ENCODE measurements at places on chromosomes 12 and 14.
A peak's percentile ranks its signal among the peaks of the same experiment; 100 is the strongest.

DNA sequence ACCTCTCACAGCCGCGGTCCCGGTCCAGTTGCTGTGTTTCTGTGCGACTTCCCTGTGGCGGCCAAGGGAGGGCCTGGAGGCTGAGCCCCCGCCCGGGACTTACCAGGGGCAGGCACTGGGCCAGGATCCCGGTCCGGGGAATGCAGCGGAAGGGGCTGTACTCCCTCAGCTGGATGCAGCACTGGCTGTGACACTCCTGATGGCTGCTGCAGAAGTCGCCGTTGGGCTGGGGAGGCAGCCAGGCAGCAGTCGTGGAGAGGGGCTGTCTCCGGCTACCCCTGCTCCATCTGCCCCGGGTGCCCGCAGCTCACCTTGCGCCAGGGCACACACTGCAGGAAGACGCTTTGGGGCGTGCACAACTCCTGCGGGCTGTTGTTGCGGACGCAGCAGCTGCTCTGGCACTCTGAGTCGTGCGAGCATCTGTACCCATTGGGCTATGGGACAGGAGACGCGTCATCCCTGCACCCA, 6.2 kb downstream of the LRCOL1 start:
- no peak for DNase-seq

DNA sequence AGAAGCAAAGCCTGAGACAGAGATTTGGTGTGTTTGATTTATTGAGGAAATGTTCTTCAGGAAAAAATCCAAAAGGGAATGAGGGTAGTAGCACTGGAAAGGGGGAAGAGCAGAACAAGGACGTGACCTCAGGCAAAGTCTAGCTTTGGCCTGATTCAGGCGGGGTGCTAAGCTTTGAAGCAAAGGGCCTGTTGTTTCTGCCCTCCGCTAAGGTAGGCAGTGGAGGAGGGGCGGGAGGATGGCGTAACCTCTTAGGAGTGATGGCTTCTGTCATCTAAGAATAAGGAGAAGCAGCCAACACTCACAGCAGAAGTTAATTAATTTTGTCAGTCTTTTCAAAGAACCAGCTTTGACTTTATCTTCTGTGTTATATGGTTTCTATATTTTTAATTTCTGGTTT, 20.4 kb downstream of the ABHD12B start:
- no peak for DNase-seq

DNA sequence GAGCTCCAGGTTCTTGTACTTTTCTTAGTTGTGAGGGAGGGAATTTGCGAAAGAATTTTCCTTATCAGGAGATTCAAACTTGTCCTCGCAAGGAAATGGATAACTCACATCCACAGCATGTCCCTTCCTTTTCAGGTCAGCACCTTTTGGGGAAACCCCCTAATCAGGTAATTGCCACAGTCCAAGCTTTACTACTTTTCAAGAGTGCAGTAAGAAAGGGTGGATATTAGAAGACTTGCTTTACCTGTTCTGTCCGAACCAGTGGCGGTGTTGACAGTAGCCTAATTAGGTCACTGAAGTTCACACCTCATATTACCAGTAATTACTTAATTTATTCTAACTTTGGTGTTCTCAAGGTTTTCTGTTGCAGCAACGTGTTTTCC, 6.7 kb upstream of the C12orf50 start:
- no peak for DNase-seq

- DNase-seq, result no peak
These were observed 38.7 kb downstream of the STK38L start for GRCh38 chr12:27282754-27283153.

DNA sequence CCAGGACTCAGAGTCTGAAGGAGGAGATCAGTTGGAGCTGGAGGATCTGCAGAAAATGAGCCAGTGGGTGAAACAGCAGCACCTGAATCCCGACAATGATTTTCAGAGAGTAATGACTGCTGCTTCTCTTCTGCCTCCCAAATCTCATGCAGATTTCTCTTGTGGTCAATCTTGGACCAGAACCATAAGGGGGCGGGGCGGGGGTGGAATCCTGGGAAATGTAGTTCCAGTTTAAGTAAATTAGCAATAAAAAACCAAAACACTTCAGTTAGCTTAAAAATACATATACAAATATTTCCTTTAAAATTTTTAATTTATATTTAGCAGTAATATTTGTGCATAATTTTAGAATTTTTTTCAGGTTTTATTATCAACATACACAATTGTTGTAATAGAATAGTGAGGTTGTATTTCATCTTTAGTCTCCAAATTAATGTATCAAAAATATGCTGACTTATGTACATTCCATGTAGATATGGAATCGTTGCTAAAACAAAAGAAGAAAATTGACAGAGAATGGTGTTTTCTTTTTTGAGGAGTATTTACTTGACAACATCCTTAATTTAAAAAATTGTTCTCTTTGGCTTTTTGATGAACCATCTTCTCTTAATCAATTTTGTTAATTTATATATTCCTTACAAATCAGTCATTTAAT, 223.5 kb upstream of the SYT10 start:
- no peak for DNase-seq

- DNase-seq, result no peak
These were observed 72.1 kb downstream of the GTF2A1 start for GRCh38 chr14:81148635-81149034.

DNA sequence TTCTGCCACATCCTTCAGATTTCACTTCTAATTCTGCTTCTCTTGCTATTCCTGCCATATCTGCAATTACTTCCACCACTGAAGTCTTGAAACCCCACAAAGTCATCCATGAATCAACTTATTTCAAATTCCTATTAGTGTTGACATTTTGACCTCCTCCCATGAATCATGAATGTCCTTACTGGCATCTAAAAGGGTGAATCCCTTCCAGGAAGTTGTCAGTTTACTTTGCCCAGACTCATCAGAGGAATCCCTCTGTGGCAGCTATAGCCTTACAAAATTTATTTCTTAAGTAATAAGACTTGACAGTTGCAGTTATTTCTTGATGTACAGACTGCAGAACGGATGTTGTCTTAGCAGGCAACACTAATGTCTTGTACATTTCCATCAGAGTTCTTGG, 162.9 kb downstream of the PCNX1 start:
- no peak for DNase-seq

DNA sequence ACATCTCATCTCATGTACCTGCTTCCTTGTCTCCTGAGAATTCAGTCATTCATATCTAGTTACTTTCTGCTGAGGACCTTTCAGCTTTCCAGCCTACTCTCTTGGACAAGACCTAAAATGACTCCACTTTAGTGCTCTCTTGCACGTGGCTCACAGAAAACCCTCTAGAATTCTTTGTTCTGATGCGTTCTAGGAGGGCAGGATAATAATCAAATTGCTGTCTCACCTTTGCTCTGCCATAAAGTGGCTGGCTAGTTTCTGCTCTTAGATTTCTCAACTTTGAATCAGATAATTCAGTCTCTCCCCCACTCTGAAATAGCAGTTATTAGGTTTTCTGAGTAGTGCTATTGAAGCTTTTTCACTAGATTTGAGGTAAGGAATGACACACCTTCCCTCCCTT, 429.5 kb upstream of the FBXO33 start:
- no peak for DNase-seq

GRCh38 chr12:116708826-116709756, 28.8 kb downstream of the SPRING1 start:
- DNase-seq, result peak; percentile 20

DNA sequence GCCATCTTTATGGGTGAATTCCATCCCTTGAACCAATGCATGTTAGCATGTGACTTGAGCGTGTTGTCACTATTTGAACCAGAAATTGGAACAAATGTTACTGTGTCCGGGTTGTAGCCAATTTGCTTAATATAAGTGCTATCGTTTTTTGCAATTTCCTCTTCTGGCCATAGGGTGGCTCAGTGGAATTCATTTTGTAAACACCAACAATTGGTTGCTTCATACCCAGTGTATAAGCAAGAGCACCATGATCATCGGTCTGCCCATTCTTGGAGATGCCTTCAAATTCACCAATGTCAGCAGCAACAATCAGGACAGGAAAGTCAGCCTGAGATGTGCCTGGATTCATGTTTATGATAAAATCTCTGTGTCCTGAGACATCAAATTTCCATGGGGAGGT, 5.0 kb upstream of the NEDD1 start:
- DNase-seq, result no peak

DNA sequence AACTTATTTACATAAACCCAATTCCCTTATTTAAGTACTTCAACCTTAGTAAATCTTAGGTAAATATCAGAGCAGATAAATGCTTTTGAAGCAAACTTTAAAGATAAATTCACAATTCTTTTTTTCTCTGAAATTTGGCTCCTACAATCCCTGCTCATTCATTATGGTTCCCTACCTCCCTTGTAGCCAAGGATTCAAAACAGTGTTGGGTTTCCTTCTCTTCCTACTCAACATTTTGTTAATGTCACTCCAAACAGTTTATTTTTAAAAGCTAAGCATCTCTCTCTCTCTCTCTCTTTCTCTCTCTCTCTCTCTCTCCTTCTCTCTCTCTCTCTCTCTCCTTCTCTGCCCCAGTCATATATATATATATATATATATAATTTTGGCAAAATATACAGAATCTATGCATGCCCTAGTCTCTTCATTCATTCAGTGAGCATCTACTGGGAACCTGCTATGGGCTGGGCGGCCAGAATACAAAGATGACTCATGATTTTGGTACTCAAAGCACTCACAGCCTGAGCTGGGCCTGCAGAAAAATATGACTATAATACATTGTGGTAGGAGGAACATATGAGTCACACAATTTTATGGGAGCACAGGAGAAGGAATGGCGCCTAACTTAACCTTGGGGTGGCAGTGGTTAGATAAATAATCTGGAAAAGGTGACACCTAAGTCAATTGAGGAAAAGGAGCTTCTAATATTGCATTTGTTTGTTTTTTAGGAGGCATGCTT, 123.7 kb upstream of the DHRS4 start:
- DNase-seq, result peak; percentile 84

DNA sequence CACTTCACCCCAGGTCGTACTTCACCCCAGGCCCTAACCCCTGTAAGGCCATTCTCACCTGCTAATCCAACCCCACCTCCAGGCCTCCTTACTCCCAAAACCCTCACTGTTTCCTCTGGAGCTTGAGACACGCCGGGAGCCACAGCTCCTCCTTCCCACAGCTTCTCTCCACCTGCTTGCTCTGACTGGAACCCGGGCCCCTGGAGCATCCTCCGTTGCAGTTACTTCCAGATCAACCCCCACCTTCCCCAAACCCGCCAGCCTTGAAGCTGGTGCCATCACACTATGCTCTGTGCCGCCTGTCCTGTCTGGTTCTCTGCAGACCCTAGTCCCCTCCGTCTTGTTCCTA, 34.6 kb upstream of the PPP2R5C start:
- no peak for DNase-seq

DNA sequence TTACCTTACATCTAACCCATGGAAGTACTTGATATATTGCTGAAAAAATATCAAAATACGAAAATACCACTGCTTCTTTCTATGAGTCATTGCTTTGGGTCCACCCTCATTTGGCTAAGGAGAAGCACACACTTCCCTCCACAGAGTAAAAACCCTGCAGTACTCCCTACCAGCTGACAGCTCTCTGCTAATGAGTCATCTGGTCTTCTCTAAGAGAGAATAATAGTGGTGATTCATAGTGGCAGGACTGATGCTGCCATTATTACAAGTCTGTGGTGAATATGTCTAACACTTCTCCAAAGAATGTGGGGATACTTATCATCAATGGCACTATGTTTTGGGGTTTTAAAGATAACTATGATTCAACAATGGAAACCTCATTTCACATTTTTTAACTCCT, 90.7 kb downstream of the PPFIA2 start:
- peak; percentile 16 for DNase-seq

DNA sequence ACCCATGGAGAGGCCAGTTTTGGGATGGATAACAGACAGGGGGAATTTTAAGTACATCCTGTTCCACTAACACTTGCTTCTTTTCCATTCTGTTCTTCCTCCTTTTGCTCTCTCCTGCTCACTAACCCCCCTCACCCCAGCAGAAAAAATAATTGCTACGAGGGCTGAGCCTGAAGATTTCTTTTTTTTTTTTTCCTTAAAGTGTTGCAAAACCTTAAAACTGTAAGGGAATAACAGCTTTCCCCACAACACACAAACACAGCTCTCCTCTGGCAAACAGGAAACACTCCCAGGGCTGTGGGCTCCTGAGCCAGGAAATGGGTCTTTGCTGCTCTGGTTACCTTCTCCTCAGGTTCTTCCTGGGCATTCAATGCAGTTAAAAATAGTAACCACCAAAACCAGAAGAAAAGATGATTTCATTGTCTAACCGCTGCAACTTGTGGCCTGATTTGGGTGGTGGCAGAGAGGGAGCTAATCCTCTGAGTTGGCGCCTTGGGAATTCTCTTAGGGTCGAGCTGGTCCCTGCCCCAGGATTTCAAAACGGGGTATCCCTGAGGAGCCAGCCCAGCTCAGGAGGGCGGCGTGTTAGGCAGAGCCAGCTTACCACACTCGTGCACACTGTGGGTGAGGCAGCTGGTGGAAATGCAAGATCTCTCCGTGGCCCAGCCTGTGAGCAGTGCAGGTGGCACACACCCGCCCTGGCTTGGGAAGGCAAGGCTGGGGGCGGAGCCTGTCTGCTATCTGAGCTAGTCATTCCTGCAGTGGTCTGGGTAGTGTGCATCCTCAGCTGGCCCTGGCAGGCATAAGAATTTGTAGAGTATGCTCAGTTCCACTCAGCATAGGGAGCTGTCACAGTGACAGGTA, 17.1 kb upstream of the EMP1 start:
- no peak for DNase-seq

DNA sequence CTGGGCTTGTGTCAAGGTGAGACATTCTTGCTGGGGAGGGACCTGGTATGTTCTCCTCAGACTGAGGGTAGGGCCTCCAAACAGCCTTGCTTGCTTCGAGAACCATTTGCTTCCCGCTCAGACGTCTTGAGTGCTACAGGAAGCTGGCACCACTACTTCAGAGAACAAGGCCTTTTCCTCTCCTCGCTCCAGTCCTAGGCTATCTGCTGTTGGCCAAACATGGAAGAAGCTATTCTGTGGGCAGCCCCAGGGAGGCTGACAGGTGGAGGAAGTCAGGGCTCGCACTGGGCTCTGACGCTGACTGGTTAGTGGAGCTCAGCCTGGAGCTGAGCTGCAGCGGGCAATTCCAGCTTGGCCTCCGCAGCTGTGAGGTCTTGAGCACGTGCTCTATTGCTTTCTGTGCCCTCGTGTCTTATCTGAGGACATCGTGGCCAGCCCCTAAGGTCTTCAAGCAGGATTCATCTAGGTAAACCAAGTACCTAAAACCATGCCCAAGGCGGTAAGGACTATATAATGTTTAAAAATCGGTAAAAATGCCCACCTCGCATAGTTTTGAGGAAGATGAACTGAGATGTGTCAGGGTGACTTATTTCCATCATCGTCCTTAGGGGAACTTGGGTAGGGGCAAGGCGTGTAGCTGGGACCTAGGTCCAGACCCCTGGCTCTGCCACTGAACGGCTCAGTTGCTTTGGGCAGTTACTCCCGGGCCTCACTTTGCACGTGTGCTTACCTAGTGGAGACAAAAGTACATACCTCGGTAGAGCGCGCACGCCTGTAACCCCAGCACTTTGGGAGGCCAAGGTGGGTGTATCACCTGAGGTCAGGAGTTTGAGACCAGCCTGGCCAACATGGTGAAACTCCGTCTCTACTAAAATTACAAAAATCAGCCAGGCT, 4.3 kb downstream of the GAPDH start:
- no peak for DNase-seq
